ENCODE measurements at places on chromosomes 1 and 21. TPM values are rescaled to one million over a fixed set of nuclear protein-coding genes. Genes with fewer than 3 reads are reported as not detected.

The OR2L2 gene
- 0.06 TPM for total RNA-seq

The C1QC gene
- total RNA-seq: 1.3 TPM

The VASH2 gene
- not detected for total RNA-seq

The KIF2C gene
- total RNA-seq: 87.7 TPM

The SYDE2 gene
- 4.6 TPM for total RNA-seq

The KMO gene
- total RNA-seq: not detected

The GPR37L1 gene
- not detected for total RNA-seq

The KCNJ9 gene
- not detected for total RNA-seq

The MXRA8 gene
- total RNA-seq: 0.51 TPM
